ENCODE measurements at places on chromosomes 6 and 20.
A peak's percentile ranks its signal among the peaks of the same experiment; 100 is the strongest.

- no peak for DNase-seq
These were observed 118.3 kb downstream of the KHDC1L start for GRCh38 chr6:73107016-73107415.

- DNase-seq, result no peak
These were observed 16.9 kb upstream of the PBOV1 start for GRCh38 chr6:138235205-138235604.

GRCh38 chr20:32681175-32682084 lies 7.7 kb upstream of the C20orf203 start:
- no peak for DNase-seq

DNA sequence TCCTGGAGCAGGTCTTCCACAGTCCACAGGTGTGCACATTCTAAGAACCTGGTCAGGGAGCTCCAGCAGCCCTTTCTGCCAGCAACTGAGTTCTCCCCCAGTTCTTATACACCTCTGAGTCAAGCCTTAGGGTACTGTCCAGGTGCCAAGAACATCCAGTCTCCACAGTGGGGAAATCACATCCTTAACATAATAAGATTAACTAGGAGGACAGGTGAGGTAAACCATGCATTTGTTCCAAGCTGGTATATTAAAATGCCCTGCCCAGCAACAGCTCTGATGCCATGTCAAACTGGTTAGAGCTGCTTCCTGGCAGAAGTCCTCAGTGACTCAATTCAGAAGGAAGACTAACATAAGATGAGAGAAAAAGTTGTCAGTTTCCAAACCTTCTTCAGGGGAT lies 303.9 kb upstream of the SGK1 start:
- DNase-seq, result no peak

DNA sequence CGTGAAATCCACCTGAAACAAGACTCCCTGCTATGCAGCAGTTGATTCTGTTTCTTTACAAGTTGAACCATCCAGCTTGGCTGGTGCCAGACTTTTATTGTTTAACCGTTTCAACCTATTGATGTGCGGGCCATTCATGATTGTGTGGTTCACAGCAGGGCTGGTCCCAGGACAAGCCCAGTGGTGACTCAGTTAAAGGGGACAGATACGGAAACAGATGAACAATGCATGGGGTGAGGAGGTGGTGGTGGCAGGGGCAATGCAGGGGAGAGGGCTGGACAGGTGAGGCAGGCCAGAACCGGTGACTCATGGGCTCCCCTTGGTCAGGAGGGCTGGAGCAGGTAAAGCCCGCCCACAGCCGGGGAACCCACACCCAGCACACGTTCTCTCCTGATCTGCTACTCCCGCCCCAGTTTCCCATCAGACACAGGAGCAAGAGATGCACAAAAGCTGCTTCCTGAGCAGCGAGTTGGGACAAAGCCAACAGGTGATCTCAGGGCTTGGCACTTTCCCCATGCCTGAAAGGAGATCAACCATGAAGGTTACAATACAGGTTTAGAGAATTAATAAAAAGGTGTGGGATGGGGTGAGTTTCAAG lies 232.2 kb downstream of the LY86 start:
- no peak for DNase-seq

DNA sequence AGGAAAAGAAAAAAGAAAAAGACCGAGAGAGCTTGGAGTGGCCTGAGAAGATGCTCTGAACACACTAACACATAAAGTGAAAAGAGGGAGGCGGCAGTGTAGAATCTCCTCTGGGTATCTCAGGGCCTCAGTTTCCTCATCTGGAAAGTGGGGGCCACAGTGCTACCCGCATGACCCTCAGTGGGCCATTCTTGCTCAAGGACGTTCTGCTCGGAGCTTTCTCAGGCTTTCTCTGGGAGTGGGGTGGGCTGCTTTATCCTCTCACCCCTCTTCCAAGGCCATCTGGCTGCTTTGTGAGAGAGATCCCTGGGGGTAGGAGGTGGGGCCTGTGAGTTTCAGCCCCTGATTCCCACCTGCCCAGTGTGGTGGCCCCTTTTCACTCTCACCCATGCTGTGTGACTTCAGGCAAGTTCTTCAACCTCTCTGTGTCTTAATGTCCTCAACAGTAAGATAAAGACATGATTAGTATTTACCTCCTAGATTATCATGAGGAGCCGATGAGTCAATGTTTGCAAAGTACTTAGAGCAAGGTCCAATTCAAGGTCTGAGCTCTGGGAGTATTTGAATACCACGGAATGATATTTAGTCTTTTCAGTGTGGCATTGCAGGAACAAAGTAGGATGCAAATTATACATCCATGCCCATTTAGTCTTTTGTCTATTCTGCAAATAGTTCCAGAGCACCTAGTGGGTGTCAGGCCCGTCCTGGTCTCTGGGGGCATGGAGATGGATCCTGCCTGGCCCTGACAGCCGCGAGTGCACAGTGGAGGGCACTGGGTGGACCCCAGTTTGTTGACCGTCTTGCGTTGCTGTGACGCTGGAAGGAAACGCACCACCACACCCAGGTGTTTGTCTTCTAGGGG lies 34.3 kb downstream of the SRC start:
- no peak for DNase-seq

DNA sequence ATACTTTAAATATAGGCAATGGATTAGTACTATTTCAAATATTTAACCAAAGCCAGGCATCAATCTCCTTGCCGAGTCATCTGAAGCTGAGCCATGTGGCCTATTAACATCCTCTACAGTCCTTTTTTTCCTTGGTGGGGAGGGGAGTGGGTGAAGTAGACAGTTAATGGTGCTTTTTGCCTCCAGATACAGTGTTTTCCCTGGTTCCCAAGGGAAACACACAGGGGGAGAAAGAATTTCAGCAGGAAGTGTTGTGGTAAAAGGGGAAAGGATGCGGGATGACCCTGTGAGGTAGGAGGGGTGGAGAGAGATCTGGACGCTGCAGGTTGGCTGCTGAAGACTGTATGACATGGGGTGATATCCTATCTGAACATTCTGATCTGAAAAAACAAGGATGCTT lies 9.6 kb downstream of the CLDN20 start:
- no peak for DNase-seq

- DNase-seq, result no peak
These were observed 57.3 kb downstream of the SULF2 start for GRCh38 chr20:47727909-47728361.

DNA sequence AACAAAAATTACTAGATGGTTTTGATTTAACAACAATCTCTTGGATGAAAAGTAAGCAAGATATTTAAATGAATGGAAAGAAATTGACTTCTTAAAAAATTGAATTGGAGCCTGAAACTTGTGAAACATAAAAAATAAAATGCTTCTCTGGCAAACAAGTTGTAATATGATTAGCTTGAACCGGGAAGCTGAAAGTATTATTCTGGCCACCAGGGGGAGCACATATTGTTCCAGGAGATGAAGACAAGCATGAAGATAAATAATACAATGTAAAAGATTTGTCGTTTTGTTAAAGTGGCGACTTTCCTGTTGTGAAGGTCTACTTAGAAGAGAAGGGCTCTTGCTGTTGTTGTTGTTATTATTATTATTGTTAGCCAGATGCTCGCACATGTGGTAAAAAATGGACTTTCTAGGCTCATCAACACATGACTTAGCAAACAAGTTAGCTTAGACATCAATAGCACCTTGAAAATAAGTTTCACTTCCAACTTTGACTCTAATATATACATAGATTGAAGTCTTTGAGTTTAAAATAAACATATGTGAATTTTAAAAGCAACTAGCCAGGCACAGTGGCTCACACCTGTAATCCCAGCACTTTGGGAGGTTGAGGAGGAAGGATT lies 14.2 kb downstream of the PAX1 start:
- DNase-seq, result peak; percentile 34

DNA sequence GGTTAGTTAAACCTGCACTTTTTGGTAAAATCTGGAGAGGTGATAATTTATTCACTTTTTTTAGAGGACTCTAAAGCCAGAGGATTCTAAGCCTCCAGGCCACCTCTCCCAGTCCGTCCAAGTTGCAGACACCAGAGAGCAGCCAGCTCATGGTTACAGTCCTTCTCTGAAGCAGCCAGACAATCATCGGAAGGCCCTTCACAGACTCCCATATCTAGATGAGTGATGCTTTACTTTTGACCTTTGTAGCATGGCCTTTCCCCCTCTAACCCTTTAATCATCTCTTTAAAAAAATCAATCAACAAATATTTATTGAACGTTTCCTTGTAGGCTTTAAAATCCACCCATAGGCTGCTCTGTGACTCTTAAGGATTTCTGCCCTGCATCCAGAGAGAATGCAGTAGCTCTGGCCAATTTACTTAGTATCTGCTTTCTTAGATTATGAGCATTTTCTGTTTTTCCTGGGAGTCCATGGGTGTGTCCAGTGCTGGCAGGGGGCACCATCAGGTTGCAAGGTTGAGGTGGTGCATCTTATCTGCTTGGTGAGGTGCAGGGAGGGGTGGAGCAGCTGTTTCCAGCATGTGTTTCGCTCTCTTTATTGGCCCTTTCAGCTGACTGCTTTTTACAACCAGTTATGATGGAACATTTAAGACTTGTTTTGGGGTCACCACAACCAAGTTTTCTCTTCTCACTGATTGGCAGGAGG lies 58.6 kb downstream of the JARID2 start:
- no peak for DNase-seq

- DNase-seq, result no peak
These were observed 46.5 kb upstream of the PLCB4 start for GRCh38 chr20:9022376-9022775.

DNA sequence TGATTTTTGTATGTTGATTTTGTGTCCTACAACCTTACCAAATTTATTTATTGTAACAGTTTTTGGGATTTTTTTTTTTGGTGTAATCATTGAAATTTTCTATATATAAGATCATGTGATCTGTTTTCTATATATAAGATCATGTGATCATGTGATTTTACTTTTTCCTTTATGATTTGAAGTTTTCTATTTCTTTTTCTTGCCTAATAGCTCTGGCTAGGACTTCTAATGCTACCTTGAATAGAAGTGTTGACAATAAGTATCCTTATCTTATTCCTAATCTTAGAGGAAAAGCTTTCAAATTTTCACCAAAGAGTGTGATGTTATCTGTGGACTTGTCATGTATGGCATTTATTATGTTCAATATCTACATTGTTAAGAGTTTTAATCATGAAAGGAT lies 69.7 kb downstream of the TNFAIP3 start:
- DNase-seq, result no peak

GRCh38 chr6:78192057-78192456 lies 539.2 kb downstream of the MEI4 start:
- no peak for DNase-seq

DNA sequence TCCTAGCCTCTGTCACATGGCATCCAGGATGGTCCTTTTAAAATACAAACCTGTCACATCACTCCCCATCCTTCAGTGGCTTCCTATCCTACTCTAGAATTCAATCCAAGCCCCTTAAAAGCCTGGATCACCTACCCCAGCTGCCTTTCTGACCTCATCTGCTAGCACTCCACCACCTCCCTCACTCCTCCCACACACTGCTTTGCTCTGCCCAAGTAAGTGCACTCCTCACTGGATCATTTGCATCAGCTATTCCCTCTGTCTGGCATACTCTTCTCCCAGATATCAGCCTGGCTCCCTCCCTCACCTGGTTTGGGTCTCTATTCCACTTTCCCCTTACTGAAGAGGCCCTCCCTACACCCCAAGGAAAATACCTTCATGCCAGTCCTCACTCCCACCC lies 10.5 kb downstream of the C6orf136 start:
- no peak for DNase-seq

DNA sequence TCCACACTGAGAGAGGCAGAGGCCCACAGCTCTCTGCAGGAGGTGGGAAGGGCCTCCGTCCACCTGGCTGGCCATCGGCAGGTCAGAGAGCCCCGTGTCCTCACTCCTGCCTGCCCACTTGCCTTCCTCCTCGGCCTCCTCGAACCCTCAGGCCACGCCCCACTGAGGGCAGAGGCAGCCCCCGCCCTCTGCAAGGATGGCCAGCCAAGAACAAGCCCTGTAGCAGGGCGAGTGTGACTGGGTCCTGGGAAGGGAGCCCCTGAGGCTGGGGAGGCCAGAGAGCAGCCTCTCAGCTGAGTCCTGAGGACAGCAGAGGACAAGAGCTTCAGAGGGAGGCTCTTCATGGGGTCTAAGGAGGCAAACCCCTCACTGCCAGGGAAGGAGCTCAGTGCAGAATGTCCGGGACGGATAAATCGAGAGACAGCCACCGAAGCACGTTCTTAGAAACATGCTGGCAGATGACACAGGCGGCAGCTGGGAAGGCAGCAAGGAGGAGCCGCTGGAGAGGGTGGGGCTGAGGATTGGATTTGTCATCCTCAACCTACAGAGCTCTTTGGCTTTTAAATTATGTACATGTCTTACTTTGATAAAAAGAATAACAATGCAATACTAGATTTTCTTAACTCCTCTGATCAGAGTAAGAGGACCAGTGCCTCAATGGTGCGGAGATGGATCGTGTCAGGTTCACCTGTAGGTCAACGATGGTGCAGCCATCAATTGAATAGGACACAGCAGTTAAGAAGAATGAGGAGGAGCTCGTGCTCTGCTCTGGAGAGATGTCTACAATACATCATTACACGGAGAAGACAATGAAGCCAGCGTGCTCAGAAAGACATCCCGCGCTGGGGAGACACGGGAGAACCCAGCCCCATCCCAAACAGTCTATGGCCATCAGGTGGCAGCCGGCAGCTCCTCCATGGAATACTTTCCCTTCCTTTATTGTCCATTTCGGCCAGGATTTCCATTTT lies 53.0 kb downstream of the GNAS-AS1 start:
- DNase-seq, result no peak

GRCh38 chr6:14569394-14569793 lies 451.8 kb downstream of the CD83 start:
- DNase-seq, result no peak

GRCh38 chr20:41746635-41747034 lies 128.5 kb upstream of the CHD6 start:
- DNase-seq, result no peak

DNA sequence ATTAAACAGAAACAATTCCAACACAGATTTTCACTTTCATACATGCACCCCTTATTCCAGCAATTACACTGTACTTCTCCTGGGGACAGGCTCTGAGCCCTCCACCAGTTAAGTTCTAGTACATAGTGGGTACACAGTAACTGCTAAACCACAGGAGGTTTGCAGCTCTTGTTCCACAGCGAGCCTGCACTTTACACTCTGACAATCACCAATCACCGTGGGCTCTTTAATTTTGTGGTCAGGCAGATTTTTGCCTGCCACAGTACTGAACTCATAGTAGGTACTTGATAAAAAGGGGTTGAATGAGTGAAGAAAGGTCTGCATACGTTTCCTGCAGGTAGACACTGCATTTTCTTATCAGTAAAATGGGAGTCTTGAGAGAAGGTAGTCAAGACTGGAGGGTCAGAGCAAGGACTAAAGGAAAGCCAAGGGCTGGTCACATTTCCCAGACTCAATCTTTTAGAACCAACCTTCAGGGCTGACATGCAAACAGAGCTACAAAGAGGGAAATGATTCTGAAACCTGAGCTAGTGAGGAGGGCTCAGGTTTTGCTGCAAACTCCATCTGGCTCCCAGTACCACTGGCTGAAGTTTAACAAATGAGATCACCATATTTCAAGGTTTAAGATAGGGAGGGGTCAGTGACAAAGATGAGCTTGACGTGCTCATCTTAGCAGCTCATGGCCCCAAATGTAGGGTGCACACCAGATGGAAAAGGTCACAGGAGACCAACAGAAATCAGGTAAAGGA lies 404.6 kb downstream of the BTBD9 start:
- DNase-seq, result no peak

GRCh38 chr6:31267651-31268368 lies 4.1 kb downstream of the HLA-C start:
- DNase-seq, result no peak

- no peak for DNase-seq
These were observed 41.5 kb upstream of the SRF start for GRCh38 chr6:43129434-43130194.

GRCh38 chr6:168039849-168040248 lies 39.2 kb downstream of the FRMD1 start:
- no peak for DNase-seq
